ENCODE measurements at places on chromosomes 11 and 22. TPM values are rescaled to one million over a fixed set of nuclear protein-coding genes. Genes with fewer than 3 reads are reported as not detected.

DNA sequence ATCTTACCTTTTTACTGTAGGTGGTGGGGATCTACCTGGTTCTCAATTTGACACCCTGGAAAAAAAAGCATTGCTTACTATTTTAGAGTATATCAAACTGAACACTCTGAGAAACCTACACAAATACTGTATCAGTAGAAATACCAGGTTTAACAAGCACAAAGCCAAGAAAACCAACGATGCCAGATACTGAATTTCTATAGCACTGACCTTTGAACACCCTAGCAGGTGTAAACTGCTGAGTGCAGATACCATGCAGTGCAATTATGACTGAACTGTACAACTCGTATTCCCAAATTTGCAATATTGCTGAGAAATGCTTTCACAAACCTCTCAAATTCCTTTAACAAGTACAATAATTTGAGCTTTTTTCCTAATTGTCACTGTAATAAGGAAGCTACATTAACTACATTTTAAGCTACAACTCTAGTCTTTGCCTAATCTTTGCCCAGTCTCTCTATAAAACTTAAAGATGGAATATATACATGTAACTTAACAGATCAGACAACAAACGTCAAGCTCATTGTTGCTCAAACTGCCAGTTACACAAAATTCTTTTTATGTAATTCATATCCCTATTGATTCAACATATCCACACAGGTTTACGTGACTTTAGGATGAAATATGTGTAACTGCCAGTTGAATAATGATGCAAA, 8.9 kb downstream of the TAF1D start:
- DNase-seq = no peak

MMP12 gene
- total RNA-seq = not detected

DNA sequence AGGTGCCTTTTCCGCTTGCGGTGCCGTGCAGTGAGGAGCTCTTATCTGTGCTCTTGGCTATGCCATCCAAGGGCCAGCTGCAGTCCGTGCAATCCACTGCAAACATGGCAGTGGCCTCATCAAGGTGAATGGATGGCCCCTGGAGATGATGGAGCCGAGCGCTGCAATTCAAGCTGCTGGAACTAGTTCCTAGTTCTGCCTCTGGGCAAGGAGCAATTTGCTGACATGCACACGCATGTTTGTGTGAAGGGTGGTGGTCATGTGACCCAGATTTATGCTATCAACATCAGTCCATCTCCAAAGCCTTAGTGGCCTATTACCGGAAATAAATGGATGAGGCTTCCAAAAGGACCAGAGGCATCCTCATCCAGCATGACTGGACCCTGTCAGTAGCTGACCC, 3.1 kb upstream of the EHD1 start:
- DNase-seq = no peak

DNA sequence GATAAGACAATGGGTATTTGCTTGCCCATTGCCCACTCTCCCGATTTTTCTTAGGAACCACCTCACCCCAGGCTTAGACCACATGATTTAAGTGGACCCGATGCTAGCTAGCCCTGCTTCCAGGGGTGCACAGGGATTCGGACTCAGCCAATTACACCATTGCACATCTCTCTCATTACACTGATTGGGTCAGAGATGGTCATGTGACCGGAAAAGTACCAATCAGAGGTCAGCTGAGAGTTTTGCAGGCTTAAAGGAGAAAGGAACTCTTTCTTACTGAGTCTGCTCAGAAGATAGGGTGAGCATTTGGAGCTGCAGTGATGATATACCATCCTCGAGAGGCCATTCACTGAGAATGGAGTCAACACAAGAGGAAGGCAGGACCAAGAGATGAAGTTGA, 12.2 kb upstream of the ANKK1 start:
- no peak for DNase-seq

OSM gene
- total RNA-seq = 6.2 TPM

DNA sequence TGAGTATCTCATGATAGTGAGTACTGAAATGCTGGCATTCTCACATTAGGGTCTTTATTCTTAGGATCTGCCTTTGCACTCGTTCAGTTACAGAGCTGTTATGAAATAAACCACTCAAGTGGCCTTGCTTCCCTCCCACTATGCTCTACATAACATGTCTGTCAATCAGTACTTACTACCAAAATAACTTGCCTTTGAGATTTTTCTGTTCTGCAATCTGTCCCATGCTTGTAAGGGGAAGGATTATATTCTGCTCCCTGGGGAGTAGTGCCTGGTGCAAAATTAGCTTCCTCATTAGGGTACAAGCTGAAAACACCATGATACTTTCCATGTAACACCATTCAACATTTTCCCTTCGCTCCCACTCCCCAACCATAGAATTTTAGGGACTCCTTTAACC, 1.9 kb upstream of the GRAP2 start:
- DNase-seq = no peak

DNA sequence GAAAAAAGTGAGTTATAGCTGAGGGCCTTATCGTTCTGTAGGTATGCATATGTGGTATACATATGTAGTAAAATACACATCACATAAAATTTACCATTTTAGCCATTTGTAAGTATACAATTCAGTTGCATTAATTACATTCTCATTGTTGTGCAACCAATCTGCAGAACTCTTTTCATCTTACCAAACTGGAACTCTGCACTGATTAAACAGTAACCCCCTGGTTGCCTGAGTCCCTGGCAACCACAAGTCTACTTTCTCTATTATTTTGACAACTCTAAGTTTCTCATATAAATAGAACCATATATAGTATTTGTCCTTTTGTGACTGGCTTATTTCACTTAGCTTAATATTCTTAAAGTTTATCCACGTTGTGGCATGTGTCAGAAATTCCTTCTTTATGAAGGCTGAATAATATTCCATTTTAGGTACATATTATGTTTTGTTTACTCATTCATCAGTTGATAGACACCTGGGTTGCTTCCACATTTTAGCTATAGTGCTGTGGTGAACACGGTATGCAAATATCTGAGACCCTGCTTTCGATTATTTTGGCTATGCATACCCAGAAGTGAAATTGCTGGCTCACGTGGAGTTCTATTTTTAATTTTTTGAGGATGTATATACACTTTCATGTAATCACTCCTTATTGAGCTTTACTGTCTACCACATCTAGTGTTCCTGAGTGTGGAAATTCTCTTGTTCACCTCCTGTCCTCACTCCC, 1.6 kb upstream of the DDX10 start:
- no peak for DNase-seq

DNA sequence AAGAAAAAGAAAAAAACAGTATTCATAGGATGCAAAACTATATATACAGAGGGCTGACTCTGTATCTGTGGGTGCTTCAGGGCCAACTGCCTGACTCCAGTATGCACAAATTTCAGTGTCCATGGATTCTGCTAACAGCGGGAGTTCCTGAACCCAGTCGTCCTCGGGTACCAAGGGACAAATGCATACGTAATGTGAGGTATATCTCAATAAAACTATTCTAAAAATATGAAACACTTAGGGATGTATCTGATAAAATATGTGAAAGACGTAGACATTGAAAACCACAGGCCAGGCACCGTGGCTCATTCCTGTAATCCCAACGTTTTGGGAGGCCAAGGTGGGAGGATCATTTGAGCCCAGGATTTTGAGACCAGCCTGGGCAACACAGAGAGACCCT, 13.9 kb upstream of the COMT start:
- no peak for DNase-seq

DNA sequence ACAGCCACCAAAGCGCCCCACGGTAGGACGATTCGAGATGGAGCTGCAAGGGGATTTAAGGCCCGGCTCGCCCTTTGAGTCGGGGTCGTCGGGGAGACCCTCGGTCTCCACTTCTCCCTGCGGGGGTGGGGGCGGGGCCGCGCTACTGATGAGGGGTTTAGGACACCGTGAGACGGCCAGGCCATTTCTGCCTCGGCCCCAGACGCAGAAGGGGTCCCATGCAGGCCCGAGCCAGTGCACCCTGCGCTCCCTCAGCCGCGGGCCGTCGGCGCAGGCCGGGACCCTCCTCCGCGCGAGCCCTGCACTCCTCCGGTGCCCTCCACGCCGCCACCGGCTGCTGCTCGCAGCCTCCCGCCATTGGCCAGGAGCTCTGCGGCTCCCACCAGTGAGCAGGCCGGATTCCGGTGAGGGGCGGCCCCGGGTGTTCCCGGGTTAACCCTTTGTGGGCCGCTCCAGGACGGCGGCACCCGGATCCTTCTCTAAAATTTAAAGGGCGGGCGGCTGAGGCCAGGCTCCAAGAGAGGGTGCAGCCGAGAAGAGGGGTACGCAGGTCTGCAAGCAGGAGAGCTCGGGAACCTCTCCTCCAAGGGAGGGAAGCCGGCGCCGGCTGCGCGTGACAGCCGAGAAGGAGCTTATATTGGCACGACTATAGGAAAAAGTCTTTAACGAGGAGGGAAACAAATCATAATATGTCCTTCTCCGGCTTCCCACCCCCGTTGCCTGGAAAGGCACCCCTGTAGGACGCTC, 18.0 kb downstream of the CREB3L1 start:
- DNase-seq = peak; percentile 91

PICK1 gene
- total RNA-seq = 14.3 TPM

GRCh38 chr11:69462106-69462951, 19.1 kb upstream of the LINC01488 start:
- DNase-seq = no peak

SMDT1 gene
- 12.1 TPM for total RNA-seq

DNA sequence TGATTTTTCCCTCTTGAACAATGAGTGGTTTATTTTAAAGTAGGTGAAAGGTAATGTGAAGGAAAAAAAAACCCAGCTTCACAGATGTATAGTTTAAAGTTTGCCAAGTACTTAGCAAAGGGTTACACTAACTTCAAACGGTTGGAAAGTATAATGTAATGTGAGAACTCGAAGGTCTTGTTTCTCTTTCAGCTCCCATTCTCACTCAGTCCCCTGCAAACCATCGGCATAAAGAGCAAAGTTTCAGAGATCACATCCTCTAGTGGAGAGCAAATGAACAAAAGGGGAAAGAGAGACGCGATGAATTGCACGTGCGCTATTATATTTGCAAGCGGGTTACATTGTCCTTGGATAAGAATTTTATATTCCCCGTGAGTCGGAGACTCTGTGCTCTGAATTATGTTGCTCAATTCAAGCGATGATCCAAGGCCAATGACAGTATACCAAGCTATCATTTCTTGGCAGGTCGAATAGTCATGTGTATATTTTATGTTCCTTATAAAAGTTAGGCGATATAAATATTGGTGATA, 37.6 kb upstream of the BIRC3 start:
- no peak for DNase-seq

ABCG4 gene
- not detected for total RNA-seq

DNA sequence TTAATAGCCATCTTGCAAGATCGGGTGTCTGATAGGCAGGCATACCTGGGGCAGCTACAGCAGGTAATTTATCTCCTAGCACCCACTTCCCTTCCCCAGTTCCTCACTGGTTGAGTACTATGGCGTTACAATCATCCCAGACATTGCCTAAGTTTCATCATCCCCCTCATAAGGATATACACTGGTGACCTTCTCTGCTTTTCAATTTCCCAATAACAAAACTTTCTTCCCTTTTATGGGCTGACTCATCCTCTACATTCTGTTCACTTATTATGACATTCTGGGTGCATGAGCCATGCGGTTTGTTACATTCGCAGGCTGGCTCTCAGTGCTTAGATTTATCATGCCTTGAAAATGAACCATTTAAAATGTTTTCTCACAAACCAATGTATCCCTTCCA, 5.0 kb upstream of the MRPL11 start:
- DNase-seq = no peak

DNA sequence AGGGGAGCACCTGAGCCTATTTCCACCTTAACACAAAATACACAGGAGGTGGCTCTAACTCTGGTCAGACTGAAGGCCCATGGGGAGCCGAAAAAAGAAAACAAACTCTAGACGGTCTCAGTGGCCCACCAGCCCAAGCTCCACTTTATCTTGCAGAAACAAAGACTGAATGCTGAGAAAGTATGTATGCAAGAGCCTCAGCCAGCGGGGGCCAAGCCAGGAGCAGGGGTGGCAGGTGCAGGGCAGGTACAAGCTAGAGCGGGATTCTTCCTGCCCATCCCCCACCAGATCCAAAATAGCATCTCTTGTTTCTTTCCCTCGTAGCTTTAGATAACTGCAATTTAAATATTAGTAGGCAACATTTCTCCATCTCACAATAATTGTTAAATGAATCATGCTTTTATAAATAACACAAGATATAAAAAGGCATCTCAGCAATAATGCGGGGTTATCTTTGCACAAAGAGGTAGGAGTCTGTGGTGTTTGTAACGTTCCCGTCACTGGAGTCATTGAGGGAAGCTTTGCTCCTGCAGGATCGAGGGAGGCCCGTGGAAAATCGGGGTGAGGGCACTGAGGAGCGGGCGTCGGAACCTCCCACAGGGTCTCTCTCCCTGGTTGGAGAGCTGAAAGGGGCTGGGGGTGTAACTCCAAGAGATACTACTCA, 418.0 kb downstream of the SHANK2 start:
- no peak for DNase-seq

SLC25A45 gene
- 2.5 TPM for total RNA-seq

DNA sequence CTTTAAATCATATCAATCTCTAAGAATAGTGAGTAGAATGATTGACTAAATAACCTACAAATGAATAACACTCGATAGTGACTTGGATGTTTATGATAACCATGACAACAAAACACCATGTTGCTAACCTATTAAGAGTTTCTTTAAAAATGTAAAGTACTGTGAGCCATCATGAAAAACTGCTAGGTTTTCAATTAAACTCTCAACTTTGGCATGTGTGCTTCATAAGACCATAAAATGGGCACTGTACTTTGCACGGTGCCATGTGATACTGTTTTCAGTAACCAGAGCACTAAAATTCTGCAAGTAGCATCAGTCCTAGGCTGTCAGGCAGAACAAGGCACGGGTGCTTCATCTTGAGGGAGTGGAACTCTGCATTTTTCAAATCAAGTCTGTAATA, 96.2 kb upstream of the TRIM77 start:
- no peak for DNase-seq

All from sigmoid colon (tissue), 7 donors.